ENCODE measurements at places on chromosomes 4 and X.
A peak's percentile ranks its signal among the peaks of the same experiment; 100 is the strongest.

GRCh38 chr4:110617075-110617640 lies 5.7 kb downstream of the PITX2 start:
- no peak for DNase-seq

DNA sequence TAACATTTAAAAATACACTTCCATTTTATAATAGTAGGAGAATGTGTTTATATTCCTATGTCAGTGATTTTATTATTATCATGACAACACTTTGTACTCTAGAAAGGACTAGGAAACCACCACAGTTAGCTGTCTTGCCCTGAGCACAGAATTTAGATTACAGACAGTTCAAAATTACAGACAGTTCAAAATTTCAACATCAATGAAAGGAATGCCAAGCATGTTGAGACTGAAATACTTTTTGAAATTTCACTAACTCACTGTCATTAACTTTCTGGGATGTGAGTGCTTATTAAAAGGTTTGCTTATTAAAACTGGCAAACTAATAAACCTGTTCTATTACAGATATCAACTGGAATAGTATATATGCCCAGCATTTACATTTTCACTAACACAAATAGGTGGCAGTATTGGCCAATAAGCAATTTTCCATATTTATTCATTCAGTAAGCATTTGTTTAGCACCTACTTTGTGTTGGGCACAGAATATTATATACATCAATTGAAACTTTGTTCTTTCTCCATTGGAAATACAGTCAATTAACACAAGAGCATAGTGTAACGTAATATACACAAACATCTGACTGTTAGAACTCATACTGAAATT lies 179.4 kb downstream of the FBXW7 start:
- no peak for DNase-seq

DNA sequence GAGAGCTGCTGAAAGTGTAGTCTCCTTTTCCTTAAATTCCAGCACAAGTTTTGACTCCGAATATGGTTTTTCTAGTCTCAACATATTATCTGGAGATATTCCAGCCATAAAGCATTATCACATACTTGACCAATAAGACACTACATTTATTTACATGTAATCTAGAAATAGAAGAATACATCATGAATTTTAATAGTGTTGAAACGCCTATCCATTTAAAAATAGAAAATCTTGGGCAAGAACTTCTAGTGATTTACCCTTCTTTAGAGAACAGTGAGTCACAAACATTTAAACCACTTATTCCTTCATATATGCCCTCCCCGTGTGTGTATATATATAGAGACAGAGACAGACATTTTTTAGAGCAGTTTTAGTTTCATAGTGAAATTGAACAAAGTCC lies 161.5 kb downstream of the SOWAHB start:
- no peak for DNase-seq

DNA sequence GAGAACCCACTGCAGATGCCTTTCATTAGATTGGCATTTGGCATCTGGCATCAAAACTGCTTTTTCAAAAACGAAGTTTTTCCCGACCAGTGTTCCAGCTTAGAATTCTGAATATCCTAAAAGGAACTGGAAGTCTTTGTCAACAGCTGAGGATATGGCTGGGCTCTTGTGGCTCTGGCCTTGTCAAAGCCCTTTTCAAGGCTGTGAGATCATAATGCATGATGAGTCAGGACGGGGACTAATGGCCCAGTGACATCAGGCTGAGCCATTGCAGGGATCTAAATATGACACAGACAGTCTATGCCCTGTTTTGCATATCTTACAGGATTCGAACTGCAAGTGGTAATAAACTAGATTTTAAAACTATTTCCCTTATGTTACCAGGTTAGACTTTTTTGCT lies 306.4 kb downstream of the PTTG2 start:
- DNase-seq: peak; percentile 49

GRCh38 chr4:108425988-108426387 lies 194.4 kb upstream of the RPL34 start:
- no peak for DNase-seq

DNA sequence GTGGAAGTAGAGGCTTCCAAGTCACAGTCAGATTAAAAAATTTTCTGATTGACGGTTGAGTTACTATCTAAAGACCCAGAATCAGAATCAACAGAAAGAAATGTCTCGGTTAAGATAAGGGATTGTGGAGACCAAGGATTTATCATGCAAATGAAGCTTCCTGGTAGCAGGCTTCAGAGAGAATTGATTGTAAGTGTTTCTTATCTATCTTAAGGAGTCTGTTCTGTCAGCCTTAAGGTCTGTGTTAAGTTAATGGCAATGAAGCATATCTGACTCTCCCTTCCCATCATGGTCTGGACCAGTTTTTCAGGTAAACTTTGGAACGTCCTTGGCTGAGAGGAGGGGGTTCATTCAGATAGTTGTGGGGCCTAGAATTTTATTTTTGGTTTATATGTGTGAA lies 780.2 kb downstream of the FAM133A start:
- DNase-seq: no peak

GRCh38 chr4:142203505-142203904 lies 567.1 kb downstream of the IL15 start:
- DNase-seq: no peak

Measured in tongue (tissue), 3 donors.